ENCODE measurements at places on chromosomes 5 and 9.

GRCh38 chr5:74107899-74108298 lies 481.9 kb downstream of the ARHGEF28 start:
- no peak for DNase-seq

DNA sequence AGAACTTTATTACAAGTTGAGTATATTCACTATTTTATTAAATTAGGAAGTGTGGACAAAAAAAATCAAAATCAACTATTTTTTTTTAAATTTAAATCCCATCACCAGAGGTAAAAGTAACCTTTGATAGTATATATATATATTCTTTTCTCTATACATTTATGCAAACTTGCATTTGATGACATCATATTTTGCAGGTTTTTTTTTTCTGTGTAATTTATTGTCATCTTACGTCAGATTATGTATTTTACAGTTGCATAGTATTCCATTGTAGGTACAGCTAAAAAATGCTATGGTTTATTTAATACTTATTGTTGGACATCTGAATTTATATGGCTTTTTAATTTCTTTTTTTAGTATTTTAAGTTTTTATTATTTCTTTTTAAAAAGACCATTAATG lies 25.5 kb downstream of the APC start:
- no peak for DNase-seq

DNA sequence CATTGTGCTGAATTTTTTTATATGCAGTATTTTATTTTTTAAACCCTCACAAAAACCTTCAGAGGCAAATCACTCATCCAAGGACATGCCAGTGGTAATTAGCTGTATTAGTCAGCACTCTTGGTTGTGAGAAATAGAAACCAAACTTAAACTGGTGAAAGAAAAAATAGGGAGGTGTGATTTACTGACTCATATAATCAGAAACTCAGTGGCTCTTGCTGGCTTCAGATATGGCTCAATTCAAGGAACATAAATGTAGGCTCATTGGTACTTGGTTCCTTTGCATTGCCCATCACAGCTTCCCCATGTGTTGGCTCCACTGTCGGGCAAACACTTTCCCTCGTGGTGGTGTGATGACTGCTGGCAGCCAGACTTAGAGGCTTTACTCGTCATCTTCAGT lies 497.2 kb downstream of the MAT2B start:
- no peak for DNase-seq

DNA sequence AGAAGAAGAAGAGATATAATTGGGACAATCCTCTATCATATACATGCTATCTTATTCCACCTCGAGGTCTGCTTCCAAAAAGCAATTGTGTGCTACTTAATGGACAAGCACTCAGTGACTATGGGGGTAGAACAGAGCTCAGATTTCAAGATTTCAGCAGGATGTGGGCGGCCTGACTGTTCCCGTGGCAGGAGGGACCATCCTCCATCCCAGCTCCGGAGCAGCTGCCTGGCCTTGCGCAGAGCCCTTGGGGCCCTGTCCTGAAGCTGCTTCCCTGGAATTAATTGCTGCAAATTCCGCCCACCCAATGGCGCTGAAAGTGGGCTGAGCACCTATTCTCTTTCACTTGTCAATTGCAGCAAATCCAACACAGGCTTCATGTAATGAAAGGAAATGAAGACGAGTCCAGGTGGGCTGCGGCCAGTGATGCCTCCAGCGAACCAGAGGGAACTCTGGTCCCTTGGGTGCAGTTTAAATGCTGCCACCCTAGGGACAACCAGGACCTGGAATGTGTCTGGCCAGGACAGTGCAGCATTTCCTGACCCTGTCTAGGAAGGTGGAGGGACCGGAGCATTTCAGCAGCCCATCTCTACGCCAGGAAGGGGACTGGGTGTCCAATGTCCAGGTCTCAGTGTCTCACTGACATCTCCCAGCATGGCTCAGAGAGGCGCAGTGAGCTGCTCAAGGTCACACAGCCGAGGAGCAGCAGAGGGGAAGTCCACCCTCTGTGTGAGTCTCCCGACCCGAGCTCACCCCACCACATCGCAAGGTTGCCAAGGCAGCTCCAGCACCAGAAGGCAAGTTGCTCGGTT lies 50.5 kb upstream of the FCN1 start:
- no peak for DNase-seq

DNA sequence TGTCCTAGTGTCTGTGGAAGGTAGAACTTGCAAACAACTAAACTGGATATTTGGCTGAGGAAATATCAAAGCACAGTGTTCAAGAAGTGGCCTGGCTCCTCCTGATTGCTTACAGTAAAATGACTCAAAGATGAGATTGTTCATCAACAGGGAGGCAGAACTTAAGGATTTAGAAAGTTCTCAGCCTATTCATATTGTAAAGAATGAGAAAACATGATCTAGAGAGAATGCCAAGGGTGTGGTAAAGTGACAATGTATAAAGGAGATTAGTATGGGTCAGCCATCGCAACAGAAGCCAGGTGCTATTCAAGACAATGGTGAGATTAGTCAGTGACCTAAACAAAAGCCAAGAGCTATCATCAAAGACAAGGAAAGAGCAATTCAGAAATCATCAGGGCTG lies 372.3 kb downstream of the SPOCK1 start:
- DNase-seq = no peak

- DNase-seq = peak; percentile 59
Measured at GRCh38 chr9:2859776-2860379, 16.0 kb upstream of the PUM3 start.

DNA sequence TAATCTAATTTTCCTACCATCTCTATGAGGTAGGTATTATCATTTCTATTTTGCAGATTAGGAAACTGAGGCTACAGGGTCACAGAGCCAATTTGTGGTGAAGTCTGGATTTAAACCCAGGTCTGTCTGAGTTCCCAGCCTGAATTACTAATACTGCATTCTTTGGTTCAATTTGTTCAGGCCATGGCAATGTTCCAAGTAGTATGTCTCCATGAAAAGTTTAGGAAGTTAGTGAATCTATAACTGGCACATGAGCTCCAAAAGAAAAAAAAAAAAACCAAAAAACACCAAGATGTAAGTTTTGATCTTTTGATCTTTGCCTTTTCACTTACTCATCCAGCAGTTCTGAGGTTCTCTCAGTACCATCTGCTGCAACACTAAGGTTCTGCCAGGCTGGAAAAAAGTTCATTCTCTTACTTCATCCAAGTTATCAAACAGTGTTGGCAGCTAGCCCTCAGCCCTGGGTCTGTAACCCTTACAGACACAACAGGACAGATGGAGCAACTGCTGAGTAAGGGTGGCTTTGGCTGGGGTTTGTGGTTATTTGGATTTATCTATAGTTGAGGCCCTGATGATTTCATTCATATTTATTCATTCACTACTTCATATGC lies 4.4 kb upstream of the TMEM268 start:
- no peak for DNase-seq

GRCh38 chr5:180844432-180844831 lies 16.6 kb downstream of the ZFP62 start:
- DNase-seq = no peak

- no peak for DNase-seq
Measured at GRCh38 chr5:109704282-109704952, 14.7 kb downstream of the MAN2A1 start.

DNA sequence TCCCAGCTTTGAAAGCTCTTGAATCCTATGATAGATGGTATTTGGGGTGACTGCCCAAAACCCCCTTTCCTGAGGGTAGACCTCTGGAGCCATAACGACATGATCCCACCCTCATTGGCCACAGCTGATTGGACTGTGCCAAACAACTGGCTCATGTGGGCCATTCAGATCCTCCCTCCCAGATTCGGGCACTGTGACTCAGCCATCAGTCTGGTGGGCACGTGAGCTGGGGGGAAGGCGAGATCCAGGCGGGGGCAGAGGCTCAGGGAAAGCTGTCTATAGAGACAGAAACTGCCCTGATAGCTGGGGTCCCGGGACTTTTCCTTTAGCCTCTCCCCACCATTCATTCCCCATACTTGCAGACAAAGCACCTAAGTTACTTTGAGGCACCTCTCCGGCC lies 15.1 kb upstream of the NCS1 start:
- DNase-seq = no peak

DNA sequence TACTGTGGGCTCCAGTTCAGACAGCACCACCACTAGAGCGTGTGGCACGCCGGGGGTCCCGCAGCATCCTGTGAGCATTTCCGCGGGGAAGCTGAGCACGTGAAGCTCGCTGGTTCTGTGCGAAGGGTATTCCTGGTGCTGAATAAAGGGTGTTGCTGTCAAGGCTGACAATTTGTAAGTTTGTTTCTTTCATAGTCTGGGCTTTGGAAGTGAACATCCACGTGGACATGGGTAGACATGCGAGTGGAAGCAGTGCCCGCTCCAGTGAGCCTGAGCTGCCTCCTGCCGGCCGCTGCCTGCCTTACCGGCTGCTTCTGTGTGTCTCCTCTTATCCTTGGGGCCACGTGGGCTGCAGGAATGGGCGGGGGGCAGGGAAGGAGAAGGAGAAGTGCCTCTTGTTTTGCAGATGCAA lies 14.7 kb downstream of the NDUFS6 start:
- no peak for DNase-seq

Data from activated CD4-positive, alpha-beta T cell treated with anti-CD3 and anti-CD28 coated beads for 24 hours (primary cell).